ENCODE measurements at places on chromosomes 5 and 9.

- peak; percentile 8 for DNase-seq
These were observed 5.6 kb downstream of the PTCD2 start for GRCh38 chr5:72325566-72326305.

- DNase-seq, result no peak
These were observed 5.9 kb downstream of the SLC23A1 start for GRCh38 chr5:139377226-139377625.

DNA sequence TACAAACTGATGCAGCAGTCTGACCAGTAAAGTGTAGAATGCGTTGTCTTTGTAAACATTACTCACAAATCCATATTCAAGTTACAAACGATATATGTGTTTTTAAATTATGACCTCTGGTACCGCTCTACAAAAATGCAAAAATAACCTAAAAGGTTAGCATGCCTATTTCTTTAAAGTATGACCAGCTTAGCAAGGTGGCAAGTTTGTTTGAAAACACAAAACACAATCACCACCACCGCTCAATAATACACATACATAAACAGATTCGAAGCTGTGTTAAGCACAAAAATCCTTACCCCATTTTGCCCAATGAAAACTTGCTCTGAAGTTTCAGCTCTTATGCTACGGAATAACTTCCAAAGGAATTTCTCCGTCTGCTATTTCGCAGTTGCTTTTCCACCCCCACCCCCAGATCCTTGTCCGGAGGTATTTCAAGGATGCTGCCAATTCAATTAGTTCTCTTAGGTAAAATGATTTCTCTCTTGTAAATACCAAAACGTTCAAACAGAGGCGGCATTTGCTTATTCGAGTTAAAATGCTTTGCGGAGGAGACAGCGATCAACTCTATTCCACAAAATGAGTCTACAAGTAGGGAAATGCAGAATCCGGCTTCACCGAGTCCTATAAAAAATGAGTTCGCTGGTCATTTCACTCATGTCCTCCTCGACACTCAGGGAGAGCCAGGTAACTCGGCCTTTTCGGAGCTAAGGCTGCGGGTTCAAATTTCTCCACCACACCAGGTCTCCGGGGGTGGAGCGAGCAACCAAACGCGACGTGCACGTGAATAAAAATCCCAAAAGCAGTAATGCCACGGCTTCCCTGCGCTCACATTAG is 1.2 kb downstream of the HOMER1 start:
- peak; percentile 48 for DNase-seq

GRCh38 chr9:37392272-37392671 is 30.2 kb upstream of the GRHPR start:
- DNase-seq, result no peak

GRCh38 chr5:173845321-173845720 is 42.8 kb upstream of the CPEB4 start:
- DNase-seq, result peak; percentile 79

DNA sequence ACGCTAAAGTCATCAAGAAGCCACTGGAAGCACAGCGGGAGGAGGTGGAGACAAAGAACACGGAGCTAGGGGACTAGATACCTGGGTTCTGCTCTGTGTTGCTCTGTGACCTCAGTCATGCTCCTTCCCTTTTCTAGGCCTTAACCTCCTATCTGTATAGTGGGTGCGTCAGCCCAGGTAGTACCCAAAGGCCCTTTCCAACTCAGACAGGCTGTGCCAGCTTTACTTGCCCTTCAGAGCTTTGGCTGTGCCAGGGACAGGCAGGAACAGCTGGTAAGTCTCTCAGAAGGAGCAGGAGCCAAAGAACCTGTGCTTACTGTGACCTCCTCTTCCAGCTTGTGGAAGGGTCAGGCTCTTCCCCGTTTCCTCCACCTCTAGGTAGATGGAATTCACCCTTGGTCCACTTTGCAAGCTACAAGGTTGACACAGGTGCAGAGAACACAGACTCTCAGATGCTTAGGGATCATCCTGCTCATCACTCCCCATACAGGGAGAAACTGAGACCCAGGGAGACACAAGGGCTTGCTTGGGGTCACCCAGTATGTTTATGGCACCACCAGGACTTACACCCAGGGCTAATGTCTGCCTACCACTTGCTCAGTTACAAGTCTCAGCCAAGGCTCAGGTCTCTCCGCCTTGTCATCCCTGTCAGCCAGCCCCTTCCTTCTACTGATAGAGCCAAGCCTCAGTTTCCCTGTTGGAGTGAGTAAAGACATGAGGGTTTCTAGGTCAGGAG is 1.7 kb downstream of the CCDC69 start:
- no peak for DNase-seq

DNA sequence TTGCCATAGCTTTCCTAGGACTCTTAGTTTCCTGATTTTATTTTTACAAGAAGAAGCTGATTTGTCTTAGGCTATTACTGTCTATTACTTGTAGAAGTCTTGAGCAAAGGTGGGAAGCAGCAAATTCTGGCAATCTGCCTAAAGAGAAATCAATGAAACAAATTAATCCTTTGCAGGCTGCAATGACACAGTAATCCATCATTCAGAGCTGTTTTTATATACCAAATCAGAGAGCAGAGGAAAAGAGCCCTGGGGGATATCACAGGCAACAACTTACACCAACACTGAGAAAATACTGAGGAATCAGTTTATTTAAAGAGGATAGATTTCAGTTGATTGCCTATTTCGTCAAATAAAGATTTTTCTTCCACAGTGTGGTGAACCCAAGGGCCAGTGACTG is 13.6 kb downstream of the NR2F1-AS1 start:
- DNase-seq, result no peak

DNA sequence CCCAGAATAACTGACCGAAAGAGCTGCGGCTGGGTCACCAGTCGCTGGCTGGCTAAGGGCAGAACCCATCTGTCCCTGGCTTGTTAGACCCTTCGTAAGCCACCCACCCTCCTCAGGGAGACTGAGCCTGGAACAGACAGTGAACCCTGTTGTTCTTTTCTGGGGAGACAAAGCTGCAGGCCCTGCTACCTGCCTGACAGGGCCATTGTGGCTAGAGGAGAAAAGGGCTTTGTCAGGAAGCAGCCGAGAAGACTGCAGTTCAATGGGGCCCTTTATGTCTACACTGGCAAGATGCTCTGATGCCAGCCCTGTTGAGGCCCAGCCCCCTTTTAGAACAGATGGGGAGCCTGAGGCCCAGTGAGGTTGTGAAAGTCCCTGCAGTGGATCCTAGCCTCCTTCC is 3.7 kb upstream of the NIPAL4 start:
- no peak for DNase-seq

DNA sequence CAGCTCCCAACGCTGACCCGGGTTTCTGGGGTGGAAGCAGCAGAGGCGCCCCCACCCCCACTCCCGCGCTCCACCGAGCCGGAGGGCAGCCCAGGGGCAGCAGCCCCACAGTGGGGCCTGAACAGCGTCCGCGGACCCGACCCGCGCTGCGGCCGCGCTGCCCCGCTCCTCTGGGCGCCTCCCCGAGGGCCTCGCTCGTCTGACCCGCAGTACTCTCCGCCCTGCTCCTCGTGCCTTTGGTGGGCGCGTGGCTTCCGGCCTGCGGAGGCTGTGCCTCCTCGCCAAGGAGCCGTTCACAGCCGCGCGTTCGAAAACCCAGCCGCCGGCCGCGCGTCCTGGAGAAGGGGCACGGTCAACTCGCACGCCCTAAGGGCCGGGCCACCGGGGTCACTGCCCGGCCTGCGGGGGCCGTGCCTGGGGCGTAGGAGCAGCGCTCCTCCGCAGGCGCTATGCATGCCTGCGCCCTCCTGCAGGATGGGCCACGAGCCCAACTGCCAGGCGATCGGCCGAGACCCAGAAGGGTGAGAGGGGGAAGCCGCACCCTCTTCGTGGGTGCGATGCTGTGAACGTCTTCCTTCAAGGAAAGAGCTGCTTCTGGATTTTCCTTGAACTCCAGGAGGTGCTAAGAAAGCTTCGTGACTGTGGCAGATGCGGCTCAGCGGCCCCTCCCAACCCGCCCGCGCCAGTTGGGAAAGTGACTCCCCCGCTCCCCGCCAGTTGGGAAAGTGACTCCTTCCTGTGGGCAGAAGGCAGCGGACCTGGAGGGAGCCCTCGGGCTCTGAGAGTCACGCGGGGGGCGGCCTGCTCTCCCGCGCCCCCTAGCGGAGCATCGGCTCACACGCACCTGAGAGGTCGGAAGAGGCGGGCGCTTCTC is 82.7 kb downstream of the HSD17B3 start:
- DNase-seq, result peak; percentile 15

- DNase-seq, result no peak
These were observed 107.6 kb downstream of the PPP2R2B start for GRCh38 chr5:146770980-146771379.
